ENCODE measurements at places on chromosomes 12 and 14.

DNA sequence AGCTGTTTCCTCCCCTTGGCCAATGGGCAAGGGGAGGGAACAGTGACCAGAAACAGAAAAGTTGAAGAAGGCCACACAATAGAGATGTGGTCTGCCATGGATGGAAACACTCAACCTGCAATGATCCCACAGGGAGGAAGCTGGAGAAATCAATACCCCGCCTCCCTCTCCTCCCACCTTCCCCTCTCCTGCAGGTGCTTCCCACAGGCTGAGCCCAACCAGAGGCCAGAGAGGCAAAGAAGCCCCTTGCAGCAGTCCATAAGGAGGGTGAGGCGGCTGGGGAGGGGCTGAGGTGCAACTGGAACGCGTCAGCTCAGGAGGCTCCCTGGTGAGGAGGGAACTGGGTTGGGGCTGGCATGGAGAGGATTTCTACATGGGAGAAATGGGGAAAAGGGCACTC lies 84.0 kb downstream of the RNF34 start:
- no peak for DNase-seq
- no peak overlapping the region for H3K27ac ChIP-seq
- H3K4me1 ChIP-seq = no peaks in the 10 kb centered on the region

DNA sequence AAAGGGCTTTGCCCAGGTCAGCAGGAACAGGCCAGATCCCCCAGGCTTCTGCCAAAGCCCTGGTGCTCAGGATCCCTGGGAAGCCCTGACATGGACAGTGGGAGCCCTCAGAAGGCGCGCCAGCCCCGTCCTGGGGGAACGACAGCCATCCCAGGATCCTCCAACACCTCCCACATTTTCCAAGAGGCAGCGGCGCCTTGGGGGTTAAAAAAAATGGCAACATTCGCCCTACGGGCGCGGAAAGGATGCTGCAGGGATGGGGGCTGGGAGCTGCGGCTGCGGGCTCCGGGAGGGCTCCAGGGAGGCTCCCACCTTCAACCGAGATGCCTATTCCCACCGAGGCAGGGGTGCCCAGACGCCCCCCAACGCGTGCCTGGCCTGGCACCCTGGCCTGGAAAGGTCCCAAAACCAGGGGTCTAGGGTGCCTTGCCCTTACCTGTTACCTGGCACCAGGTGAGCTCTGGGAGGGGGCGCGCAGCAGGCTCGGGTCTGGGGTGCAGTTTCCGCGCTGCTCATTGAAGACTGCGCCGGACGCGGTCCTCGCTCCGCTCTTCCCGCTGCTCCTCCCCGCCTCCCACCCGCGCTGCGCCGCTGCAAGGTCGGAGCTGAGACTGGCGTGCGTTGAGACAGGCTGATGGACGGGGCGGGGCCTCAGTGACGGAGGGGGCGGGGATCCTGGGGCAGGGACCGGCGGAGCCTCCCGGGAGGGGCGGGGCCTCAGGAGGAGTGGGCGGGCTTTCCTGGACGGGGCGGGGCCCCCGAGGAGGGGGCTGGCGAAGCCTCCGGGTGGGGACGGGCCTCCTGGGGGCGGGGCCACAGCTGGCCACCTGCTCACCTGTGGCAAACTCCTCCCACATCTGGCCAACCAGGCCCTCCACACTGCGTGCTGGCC lies at the start of gene ABCB9:
Gene ABCB9, minus strand, starts transcription at position 613 of the 892 bp plus-strand sequence. CDS start 6,228 bp downstream, outside the sequence.
- peak within 1 kb of the TSS; percentile 90 for H3K4me3 ChIP-seq
- H3K27me3 ChIP-seq = no peaks in the 10 kb centered on the region
- DNase-seq = peak; percentile 79
- peak within 1 kb of the TSS; percentile 30 for H3K27ac ChIP-seq
- H3K36me3 ChIP-seq = no peaks in the 10 kb centered on the region

- DNase-seq = no peak
- H3K4me1 ChIP-seq = no peaks in the 10 kb centered on the region
- no peak overlapping the region for H3K27ac ChIP-seq
- H3K27me3 ChIP-seq = no peaks in the 10 kb centered on the region
These were observed 27.3 kb upstream of the ANO2 start for GRCh38 chr12:5972387-5972786.

DNA sequence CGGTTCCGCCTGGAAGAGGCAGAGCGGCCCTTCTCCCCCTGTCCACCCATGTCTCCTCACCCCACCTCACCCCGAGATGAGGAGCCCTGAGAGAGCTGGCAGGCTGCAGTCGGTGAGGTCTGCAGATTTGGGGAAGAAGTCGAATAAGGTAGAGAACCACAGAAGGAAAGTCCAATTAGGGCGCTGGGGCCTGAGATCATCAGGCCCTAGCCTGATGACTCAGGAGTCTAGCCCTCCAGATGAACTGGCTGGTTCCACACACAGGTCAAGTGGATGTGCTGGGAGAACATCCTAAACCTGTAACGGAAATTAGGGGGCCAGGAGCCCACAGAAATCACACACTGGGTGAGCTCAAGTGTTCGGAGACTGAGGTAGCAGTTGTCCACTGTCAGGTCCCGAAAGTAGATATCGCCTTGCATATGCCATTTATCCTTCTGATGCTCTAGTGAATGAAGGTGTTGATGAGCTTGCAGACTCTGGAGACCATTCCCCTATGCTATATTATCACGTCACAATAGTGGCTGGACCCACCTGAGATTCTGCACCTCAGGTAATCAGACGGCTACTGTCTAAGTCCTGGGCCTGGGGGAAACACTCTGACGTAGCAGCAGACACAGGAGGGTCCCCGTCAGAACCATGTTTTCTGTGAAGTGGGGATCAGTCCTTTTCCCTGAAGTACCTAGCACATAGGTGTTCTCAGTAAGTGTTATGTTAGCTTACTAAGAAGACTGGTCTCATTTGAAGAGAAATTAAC lies 886 bp upstream of the METTL17 start:
- peak overlapping the region; percentile 88 for H3K4me3 ChIP-seq
- peaks cover 16% of the 10 kb centered on the region for H3K36me3 ChIP-seq
- H3K27ac ChIP-seq = peak overlapping the region; percentile 88
- no peaks in the 10 kb centered on the region for H3K27me3 ChIP-seq

GRCh38 chr12:25926536-25926935 lies 31.9 kb upstream of the RASSF8 start:
- H3K4me1 ChIP-seq = no peaks in the 10 kb centered on the region
- H3K36me3 ChIP-seq = no peaks in the 10 kb centered on the region
- H3K27me3 ChIP-seq = no peaks in the 10 kb centered on the region
- H3K4me3 ChIP-seq = no peak overlapping the region
- no peak for DNase-seq

GRCh38 chr12:44848703-44849085 lies 27.4 kb downstream of the NELL2 start:
- H3K27me3 ChIP-seq = no peaks in the 10 kb centered on the region
- no peak for DNase-seq
- H3K4me1 ChIP-seq = no peaks in the 10 kb centered on the region
- H3K36me3 ChIP-seq = no peaks in the 10 kb centered on the region
- no peak overlapping the region for H3K4me3 ChIP-seq
- no peak overlapping the region for H3K27ac ChIP-seq

Measured in thoracic aorta (tissue), 2 donors.